ENCODE measurements at places on chromosomes 7 and 10.

GRCh38 chr10:133355266-133355665, 2.6 kb downstream of the FUOM start:
- no peak for DNase-seq

DNA sequence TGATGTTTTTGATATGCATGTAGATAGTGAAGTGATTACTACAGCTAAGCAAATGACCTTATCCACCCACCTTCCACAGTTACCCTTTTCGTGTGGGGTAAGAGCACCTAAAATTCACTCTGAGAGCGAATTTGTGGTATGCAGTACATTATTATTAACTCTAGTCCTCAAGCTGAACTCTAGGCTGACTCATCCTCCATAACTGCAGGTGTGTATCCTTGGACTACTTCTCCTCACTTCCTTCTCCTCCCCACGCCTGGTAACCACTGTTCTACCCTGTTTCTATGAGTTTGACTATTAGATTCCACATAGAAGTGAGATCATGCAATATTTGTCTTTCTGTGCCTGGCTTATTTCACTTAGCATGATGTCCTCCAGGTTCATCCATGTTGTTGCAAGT, 484.6 kb downstream of the GATA3 start:
- no peak for DNase-seq

DNA sequence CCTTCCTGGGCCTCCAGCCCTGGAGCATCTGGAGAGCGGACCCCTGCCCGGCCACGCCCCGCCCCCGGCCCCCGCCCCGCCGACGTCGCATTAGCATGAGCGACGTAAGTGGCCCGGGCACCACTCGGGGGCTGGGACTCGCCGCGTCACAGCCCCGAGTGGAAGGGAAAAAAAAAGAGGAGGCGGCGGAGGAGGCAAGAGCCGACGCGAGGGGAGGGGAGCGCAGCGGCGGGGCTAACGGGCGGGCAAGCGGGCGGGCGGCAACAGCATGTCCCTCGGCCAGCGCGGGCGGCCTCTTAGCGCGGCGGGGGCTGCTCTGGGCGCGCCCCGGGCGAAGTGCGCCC, at the start of gene SLC18A3:
SLC18A3 (plus strand) TSS at position 197 of the 344 bp plus-strand sequence. CDS start 431 bp downstream, outside the sequence.
- no peak for DNase-seq

GRCh38 chr7:46383605-46384004, 462.5 kb upstream of the IGFBP3 start:
- DNase-seq: no peak

Measured in stimulated activated CD8-positive, alpha-beta memory T cell treated with anti-CD3 and anti-CD28 coated beads, Interleukin-2, amount 100 ng/mL, for 48 hours (primary cell).